ENCODE measurements at places on chromosomes 12 and 14.
A peak's percentile ranks its signal among the peaks of the same experiment; 100 is the strongest.

- DNase-seq, result no peak
These were observed 27.6 kb upstream of the ISM2 start for GRCh38 chr14:77526266-77526665.

GRCh38 chr12:64608901-64609535 lies 1.3 kb upstream of the RASSF3 start:
- DNase-seq, result peak; percentile 41

DNA sequence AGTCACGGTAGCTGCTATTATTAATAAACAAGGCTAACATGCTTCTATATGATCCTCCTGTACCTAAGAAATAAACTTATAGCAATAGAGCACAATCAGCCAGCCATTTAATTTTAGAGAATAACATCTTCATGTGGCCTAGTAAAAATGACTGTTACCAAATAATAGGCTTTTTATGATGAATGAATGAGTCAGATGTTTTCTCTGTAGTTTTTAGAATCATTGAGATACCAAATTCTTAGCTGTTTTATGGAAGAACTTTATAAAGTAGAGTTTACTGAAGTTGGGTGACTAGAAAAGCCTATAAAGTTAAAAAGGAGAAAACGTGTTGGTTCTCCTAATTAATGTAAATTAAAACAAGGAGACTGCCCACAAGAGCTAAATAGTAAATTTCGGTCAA lies 40.7 kb downstream of the WNK1 start:
- DNase-seq, result no peak

DNA sequence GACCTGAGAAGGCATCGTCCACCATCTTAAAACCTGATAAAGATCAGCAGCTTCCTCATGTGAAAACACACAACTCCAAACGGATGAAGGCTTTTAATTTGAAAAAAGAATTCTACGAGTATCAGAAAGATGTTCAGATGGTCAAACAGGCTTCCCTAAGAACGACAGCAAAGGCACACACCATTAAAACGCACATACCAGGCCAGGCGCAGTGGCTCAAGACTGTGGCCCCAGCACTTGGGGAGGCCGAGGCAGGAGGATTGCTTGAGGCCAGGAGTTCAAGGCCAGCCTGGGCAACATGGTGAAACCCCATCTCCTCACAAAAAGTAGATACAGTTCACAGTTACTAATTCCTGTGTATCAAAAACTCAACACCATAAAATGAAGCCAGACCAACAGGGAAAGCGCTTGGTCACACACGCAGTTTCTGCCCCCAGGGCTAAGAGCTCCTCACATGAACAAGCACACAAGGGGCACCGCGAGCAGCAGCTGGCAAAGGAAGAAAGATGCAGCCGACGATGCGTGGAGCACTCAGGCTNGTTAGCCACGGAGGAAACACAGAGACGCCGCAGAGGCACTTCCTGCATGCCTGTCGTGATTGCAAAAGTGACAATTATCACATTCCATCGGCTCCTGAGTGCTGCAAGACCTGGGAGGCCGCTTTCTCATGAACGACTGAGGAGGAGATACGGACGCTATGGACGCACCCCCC lies 78.0 kb downstream of the NOC4L start:
- peak; percentile 36 for DNase-seq

GRCh38 chr14:90674043-90674670 lies 142.1 kb downstream of the TTC7B start:
- no peak for DNase-seq

DNA sequence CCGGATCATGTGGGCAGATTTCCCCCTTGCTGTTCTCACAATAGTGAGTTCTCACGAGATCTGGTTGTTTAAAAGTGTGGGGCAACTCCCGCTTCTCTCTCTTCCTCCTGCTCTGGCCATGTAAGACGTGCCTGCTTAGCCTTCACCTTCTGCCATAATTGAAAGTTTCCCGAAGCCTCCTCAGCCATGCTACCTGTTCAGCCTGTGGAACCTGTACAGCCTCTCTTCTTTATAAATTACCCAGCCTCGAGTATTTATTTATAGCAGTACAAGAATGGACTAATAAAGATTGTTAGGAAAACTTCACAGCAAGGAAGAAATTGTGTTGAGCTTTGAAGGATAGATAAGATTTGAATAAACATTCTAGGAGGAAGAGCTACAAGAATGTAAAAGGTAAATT lies 52.1 kb downstream of the KDM5A start:
- DNase-seq, result no peak

- no peak for DNase-seq
These were observed 338.0 kb downstream of the RMST start for GRCh38 chr12:97800561-97800960.

DNA sequence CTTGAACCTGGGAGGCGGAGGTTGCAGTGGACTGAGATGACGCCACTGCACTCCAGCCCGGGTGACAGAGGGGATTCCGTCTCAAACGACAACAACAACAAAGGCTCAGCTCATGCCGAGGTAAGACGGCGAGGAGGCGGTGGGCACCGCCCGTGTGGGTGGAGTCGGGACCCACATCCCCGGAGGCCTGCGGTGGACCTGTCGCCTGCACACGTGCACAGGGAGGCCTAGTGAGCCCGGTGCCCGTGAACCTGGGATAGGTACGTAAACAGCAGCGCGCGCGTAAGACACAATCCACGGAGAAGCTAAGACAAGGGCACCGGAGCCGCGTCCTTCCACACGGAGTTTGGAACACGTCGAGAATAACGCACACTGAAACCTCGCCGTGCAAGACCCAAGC lies 78.7 kb downstream of the GALNT9 start:
- DNase-seq, result no peak

GRCh38 chr14:103832046-103832445 lies 15.3 kb downstream of the PPP1R13B start:
- DNase-seq, result no peak

- DNase-seq, result no peak
These were observed 557.4 kb upstream of the SEL1L start for GRCh38 chr14:82091097-82091496.

GRCh38 chr12:5317556-5317955 lies 114.4 kb upstream of the NTF3 start:
- DNase-seq, result no peak

DNA sequence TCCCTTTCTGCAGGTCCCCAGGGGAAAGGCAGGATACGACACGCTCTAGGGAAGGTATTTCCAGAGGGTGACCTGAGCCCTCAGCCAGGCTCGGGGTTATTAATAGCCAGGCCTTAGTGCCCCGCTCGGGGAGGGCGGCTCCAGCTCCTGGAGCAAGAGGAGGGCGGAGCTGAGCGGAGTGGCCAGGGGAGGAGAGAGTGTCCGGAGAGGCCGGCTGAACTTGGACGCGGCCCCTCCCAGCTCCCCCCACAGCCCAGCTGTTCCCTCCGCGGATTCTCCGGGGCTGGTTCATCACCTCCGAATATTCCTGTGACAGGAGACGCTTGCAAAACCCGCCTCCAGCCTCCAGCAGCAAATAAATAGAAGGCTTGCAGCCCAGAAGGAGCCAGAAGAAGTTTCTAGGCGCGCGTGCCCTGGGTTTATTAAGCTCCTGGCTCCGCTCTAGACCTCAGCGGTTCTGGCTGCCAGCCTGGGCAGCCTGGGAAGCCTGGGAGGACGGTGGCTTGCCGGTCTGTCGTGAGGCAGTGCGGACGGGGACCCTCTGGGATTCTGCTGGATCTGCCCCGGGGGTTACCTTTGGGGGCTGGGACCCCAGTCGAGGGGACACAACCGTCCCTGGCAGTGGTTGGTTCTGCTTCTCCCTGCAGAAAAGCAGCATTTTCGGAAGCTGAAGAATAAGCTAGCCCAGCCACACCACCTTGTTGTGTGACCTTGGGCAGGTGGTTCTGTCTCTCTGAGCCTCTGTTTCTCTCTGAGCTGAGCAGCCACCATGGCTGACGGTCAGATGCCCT lies at the start of gene HSPB8:
TSS of gene HSPB8 (plus strand) at position 388 of the 791 bp plus-strand sequence. CDS start at position 770, 382 bp downstream.
- DNase-seq, result no peak

GRCh38 chr14:23605931-23606585 lies 27.5 kb upstream of the JPH4 start:
- DNase-seq, result no peak

GRCh38 chr12:64792128-64792527 lies 32.3 kb upstream of the TBC1D30 start:
- no peak for DNase-seq

Data from activated CD8-positive, alpha-beta memory T cell treated with anti-CD3 and anti-CD28 coated beads, Interleukin-2, amount 50 U/mL, for 4 hours (primary cell).